ENCODE measurements at places on chromosomes 16 and 17.
A peak's percentile ranks its signal among the peaks of the same experiment; 100 is the strongest.

- peaks cover 3% of the 10 kb centered on the region for H3K27me3 ChIP-seq
- H3K4me1 ChIP-seq: no peaks in the 10 kb centered on the region
These were observed 35.5 kb upstream of the METTL16 start for GRCh38 chr17:2547176-2547575.

DNA sequence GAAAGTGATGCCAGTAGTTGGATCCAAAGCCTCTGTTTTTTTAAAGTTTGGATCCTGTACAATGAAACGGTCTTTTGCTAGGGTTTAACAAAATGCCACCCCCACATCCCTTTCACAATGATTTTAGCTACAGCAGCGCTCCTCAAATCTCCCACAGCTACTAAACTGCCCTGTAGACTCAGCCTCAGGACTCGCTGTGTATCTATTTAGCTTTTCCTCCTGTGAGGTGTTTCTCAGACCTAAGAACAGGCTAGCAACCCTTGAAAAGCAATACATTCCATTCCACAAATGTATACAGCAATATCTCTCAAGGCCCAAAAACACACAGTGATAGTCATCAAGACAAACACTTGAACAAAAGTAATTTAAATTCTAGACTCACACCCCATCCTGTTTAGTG lies 206.4 kb downstream of the ZFHX3 start:
- peaks cover 17% of the 10 kb centered on the region for H3K4me1 ChIP-seq
- H3K4me3 ChIP-seq: no peak overlapping the region
- no peaks in the 10 kb centered on the region for H3K27me3 ChIP-seq
- H3K36me3 ChIP-seq: no peaks in the 10 kb centered on the region

- no peaks in the 10 kb centered on the region for H3K36me3 ChIP-seq
- no peak overlapping the region for H3K27ac ChIP-seq
- no peaks in the 10 kb centered on the region for H3K27me3 ChIP-seq
- DNase-seq: no peak
These were observed 11.0 kb downstream of the CALB2 start for GRCh38 chr16:71369494-71369893.

DNA sequence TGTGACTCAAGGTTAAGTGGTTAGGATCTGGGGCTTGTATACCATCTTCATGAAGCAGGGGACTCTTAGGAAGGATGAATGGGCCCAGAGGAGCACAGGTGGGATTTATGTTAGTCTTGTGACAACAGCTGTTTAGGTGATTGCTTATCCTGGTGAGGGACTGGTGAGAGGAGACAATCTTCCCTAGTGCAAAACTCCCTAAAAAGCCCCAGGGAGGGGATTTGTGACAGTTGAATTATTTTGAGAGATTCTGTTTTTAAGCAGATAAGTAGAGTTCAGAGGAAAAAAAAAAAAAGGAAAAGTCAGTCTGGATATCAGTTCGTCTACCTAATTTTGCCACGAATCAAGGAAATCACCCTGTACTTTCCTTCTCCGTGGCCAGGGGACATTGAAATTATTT lies 35.1 kb upstream of the SEC14L1 start:
- no peak overlapping the region for H3K27ac ChIP-seq
- no peak for DNase-seq
- H3K36me3 ChIP-seq: no peaks in the 10 kb centered on the region
- no peaks in the 10 kb centered on the region for H3K27me3 ChIP-seq
- peaks cover 2% of the 10 kb centered on the region for H3K4me1 ChIP-seq

DNA sequence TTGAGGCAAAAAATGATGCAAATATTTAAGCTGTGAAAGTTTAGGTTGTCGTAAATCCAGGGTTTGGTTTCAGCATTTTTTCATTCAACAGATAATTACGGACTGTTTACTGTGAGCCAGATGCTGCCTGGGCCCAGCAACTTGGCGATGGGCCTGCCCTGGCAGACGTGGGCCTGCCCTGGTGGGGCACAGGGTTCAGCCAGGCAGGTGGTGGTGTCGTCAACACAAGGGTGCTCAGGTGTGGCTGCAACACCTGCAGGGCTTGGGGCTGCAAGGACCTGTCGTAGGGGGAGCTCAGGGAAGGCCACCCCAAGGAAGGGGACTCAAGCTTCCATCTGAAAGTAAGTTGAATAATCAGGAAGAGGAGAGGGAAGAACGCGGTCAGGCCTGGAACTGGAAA lies 15.1 kb downstream of the ZC3H18 start:
- no peak overlapping the region for H3K4me3 ChIP-seq
- DNase-seq: no peak
- no peaks in the 10 kb centered on the region for H3K27me3 ChIP-seq
- no peaks in the 10 kb centered on the region for H3K4me1 ChIP-seq

DNA sequence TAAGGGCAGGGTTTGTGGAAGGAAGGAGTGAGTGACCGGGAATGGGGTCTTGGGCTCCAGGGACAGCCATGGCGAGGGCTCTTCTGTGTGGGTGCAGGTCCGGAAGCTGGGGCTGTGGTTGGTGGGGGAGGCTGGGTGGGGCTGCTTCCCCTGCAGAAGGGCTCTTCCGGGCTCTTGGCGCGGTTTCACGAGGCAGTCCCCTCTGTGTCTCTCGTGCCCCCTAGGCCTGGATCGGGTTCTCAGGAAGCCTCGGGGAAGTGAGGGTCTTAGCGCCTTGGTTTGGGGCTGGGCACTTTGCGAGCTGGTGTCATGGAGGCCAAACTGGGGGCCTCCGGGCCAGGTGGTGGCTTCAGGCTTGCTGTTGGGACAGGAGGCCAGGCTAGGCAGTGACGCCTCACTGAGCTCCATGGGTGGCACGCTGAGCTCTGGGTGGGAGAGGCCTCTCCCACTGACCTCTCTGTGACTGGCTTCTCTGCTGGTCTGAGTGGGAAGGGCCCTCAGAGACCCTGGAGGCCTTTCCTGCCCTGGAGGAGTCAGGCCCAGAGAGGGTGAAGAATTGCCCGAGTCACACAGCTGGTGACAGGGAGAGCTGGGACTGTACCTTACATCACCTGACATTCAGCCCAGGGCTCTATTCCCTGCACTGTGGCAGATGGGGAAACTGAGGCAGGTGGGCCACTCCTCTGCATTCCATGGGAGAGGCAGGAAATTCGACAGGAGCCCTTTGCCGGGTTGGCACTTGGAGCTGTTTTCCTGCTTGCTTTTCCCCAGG lies 8.2 kb downstream of the ADCY7 start:
- H3K27me3 ChIP-seq: no peaks in the 10 kb centered on the region
- H3K4me1 ChIP-seq: no peaks in the 10 kb centered on the region
- no peaks in the 10 kb centered on the region for H3K36me3 ChIP-seq
- no peak overlapping the region for H3K27ac ChIP-seq
- DNase-seq: no peak

DNA sequence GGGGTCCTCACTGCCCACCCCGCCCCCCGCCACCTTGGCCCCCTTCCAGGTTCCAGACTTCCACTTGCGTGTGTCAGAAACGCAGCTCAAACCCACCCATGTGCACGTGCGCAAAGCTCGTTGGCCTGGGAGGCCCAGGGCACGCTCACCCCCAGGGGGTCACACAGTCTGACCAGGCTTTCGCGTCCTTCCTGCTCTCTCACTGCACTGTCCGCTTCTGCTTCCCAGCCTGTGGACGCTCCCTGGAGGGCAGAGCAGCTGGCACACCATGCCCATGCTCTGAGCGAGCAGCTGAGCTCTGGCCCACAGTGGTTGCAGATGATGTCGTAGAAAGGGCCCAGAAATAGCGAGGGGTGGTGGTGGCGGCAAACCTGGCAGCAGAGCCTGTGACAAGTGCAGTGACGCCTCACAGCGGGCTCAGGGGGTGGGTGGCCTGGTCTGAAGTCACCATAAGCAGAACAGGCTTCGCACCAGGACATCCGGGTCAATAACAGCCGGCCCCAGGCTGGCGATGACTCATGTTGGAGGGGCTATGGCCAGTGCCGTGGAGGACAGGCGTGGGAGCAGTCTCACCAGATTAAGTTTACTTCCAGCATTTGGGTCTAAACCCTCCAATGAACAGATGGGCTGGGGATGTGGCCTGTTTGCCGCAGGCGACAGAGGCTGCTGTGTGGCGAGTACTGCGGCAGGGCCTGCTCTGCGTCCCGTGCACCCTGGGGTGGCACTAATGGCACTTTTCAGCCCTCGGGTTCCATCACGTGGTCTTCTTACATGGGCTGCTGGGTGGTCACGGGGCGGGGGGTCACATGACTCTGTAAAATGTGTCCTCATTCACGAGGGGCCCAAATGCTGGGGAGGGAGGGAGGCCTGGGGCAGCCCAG lies 49.0 kb downstream of the NT5M start:
- H3K4me1 ChIP-seq: peaks cover 11% of the 10 kb centered on the region
- H3K27me3 ChIP-seq: no peaks in the 10 kb centered on the region
- DNase-seq: peak; percentile 28
- H3K36me3 ChIP-seq: no peaks in the 10 kb centered on the region
- H3K4me3 ChIP-seq: no peak overlapping the region

Measured in fibroblast of lung (primary cell).